ENCODE measurements at places on chromosomes 6 and 20.

DNA sequence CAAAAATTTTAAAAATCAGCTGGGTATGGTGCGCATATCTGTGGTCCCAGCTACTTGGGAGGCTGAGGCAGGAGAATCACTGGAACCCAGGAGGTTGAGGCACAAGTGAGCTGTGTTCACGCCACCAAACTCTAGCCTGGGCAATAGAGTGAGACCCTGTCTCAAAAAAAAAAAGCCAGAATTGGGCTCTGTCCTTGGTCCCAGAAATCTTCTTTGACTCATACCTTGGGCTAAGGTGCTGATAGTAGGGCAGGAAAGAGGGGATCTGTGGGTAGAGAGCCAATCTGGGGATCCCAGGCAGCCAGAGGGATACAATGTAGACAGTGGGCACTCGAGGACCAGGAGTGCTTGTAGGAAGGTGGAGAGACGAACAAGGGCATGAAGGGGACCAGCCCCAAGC lies 13.3 kb downstream of the ETV7 start:
- DNase-seq: no peak

DNA sequence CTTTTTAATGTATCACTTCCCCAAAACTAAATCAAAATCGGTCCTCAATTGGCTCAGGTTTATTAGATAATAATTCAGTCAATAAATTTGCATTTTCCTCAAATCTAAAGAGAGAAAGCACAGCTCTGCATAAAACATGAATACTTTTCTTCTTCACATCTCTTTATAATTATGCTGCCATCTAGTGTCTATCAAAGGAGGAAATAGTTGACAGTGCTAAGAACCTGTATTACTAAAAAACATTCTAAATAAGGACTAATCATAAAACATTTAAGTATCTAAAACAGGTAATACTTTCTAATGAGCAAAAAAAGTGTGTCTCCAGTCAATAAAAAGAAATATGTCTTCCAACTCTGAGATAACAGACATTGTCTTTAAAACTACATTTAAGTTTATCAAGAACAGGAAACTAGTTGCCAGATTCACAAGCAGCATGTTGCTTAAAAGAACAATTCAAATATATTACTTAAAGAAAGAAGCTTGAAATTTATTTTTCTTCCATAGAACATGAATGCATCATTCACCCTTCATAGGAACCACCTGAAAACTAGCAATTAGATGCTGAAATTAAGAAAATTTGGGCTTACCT lies 56.5 kb upstream of the DST start:
- DNase-seq: no peak

DNA sequence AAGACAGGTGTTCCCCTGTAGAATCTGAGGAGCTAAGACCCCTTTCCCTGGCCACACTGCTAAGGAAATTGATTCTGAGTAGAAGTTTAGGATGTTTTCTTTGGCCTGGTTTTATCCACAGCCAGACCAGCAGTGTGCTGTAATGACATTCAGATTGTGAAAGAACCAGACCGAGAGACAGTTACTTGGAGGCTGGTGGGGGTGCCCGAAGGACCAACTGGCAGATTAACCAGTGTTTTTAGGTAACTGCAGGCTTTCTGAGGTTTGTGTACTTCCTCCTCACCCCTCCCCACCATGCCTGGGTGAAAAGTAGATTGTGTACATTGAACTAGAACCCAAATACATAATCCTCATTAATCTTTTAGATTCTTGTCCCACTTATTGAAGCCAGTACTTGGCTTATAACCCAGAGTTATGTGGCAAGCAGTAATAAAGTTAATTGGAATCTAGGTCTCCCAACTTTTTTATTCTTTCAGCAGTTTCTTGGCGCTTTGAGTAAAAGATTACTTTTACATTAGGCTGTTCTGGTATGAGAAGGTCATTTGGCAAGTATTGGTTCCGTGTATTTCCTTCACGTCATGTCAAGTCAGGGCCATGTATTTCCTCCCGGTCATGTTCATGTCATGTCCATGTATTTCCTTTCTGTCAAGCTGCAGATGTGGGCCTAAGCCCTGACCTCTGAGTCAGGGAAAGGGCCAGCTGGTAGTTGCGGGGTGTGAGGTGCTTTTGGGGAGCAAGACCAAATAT lies 93.7 kb downstream of the TCP11 start:
- no peak for DNase-seq

- no peak for DNase-seq
Measured at GRCh38 chr6:149567945-149568585, 1.9 kb downstream of the GINM1 start.

GRCh38 chr6:141451511-141452353 lies 681.0 kb upstream of the GJE1 start:
- no peak for DNase-seq

GRCh38 chr6:43295456-43295855 lies 2.6 kb upstream of the SLC22A7 start:
- DNase-seq: no peak

DNA sequence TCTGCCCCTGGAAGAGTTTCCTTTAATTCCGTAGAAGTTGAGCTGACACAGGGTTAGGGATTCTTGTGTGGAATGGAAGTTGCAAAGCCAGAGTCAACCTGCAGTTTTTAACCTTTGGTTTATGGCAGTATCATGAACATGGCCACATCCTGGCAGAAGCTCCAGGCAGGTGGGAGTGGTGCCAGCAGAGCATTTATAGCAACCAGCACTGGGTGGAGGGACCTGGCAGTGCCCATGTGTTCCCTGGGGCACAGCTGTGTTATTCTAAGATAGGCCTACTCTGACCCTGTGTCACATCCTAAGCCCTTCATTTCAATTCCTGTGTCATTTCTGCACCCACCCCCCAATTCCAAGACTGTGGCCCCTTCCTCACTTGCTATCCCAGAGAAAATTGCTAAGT lies 26.1 kb upstream of the ZNF831 start:
- DNase-seq: peak; percentile 83

- DNase-seq: no peak
Measured at GRCh38 chr6:42769836-42770235, 12.0 kb upstream of the BICRAL start.

GRCh38 chr6:55679503-55679902 lies 100.5 kb upstream of the HMGCLL1 start:
- DNase-seq: no peak

DNA sequence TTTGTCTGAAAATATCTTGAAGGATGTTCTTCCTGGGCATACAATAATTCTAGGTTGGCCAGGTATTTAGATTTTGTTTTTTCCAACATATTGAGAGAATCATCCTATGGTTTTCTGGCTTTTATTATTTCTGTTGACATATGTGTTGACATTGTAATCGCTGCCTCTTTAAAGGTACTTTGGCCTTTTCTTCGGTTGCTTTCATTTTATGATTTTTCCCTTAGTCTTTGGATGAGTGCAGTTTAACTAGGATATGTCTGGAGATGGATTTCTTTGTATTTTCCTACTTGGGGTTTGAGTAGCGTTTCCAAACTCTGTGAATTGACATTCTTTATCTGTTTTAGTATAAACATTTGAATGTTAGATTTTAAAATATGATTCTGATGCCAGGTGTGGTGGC lies 11.5 kb downstream of the SERPINB1 start:
- DNase-seq: no peak

GRCh38 chr6:7939184-7939863 lies 28.7 kb upstream of the TXNDC5 start:
- DNase-seq: no peak

- DNase-seq: no peak
Measured at GRCh38 chr6:5838656-5839396, 167.9 kb downstream of the NRN1 start.

DNA sequence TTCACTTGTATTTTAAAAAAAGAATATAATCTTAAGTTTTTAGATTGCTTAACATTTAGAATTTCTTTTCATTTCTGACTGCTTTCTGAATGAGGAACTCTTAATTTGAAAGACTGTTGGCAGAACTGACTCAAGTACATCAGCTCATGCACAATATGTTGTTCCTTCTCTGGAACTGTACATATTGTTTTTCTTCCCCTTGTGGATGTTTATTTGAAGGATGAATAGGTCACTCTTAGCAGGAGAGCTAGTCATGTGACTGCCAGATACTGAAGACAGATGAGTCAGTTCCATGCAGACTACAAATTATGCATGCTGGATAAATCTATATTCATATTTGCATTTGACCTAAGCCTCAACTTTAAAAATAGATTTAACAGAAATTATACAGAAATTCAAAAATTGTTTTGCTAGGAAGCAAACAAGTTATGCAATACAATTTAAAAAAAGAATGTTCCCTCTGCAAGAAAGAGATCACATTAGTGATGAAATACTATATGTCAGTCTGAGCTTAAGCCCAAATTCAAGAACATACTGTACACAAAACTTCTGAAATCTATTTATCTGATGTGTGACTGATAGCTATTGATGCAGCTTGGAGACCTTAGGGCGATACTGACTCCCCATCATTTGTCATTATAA lies 1274.9 kb upstream of the GJE1 start:
- DNase-seq: no peak

DNA sequence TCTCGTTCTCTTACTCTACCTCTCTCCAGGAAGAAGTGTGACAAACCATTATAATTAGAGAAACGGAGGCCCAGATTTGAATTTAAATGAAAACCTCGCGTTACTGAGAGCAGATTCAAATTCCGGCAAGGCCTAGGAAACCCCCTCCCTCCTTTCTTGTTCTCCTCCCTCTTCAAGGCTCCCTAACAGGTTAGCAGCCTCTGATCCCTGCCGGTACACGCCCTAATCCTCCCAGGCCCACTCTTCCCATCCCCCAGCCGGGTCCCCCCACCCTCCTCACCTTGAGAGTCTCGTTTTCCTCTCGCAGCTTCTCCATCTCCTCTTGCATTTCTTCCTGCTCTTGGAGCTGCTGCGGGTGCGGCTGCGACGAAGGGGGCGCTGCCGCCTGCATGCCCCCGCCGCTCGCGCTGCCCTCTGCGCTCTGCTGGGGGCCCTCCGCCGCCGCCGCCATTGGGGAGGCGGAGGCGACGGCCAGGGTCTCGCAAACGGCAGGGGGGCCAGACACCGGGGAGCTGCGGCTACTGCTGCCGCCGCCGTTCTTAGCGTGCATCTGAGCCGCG lies 3.8 kb downstream of the MTCL3 start:
- DNase-seq: no peak

- DNase-seq: peak; percentile 66
Measured at GRCh38 chr20:59611286-59611685, 6.9 kb downstream of the PHACTR3 start.

DNA sequence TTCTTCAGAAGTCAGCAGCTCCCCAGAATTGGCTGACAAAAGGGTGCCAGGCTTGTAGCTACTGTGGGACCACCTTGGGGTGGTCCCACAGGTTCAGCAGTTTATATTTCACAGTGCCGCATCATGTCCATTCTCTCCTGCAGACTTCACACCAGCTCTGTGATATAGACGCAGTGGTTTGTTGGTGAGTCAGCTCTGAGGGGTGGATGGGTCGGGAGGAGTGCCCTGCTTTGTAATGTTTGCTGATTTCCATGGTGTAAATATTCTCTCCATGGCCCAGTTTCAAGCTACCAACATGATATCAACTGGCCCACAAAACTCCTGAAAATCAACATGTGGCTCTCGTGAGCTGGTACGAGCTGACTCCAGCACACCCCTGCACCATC lies 78.2 kb downstream of the CDH22 start:
- DNase-seq: no peak

- DNase-seq: no peak
Measured at GRCh38 chr6:14271789-14272736, 154.5 kb downstream of the CD83 start.

GRCh38 chr6:131163886-131164285 lies 28.6 kb downstream of the AKAP7 start:
- DNase-seq: no peak

DNA sequence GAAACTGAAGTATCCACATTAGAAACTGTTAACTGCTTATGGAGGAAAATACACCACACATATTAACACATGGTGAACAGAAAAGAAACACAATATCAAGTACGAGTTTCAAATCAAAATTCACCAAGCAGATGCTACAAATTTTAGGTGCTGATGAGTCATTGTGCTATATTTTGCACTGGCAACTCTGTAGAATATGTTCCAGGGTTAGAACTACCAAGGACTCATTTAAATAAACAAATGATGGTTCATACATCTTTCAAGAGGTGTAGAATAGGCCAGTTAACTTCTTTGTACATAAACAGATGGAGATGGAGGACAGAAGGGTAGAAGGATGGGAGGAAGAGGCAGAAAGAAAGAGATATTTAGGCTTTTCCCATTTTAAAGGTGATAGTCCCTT lies 184.9 kb downstream of the ARHGAP18 start:
- no peak for DNase-seq

GRCh38 chr6:84771756-84772356 lies 7.5 kb upstream of the TBX18 start:
- no peak for DNase-seq

GRCh38 chr6:117074672-117075071 lies 190.7 kb upstream of the VGLL2 start:
- no peak for DNase-seq

DNA sequence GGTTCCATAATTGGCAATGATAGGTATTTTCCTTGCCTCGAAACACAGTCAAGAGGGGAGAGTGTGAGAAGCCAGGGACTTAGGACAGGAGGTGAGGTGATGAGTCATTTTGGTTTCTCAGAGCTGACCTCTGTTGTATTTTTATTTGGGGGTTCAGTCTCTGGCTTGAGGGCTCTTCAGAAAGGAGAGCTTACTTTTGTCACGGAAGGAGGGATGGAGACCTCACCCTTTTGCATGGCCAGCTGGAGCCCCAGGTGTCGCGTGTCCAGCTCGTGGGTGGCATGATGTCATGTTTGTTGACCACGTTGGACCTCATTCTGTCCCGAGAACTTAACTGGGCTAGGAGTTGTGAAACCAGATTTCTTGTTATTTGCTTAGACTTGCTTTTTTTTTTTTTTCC lies 293.9 kb downstream of the QKI start:
- no peak for DNase-seq

DNA sequence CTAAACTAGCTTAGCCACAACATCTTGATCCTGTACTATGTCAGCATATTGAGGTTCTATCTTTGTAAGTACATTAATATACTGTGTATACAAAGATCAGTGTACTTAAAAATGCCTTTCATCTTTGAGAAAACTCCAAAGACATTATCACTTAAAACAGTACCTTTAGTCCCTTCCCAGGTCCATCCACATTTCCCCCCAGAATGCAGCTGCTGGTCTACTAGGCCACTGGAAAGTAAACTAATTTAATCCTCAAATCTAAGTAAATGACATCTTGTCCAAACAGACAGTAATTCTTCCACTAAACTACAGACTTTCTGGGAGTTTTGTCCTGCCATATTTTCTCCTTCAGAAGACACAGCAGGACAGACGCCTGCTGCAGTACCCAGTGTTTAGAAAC lies 68.7 kb downstream of the SYCP2 start:
- no peak for DNase-seq

DNA sequence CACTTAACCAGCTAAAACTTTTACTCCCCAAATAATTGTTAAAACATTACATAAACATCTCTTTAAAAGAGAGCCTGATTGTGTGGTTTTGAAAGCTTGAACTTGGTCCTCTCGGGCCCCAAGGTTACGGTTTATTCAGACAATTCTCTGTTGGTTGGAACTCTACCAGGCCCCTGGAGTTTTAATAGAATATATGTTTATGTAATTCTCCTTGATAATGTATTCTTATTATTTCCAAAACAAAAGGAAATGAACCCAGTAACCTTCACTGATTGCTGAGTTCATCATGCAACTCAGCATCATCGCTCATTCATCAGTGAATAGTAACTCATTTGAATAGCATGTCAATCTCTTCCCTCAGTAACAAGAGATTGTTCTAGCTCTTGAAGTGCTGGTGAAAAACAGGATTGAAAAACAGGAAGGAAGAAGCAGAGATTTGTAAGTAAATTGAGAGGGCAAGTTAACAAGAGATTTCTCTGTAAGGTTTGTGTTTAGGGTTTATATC lies 464.5 kb upstream of the MARCKS start:
- DNase-seq: no peak

Data from Right ventricle myocardium superior (tissue), 1 donor.